A673 (cell line): ENCODE measurements at places on chromosomes 7 and 10. TPM values are rescaled to one million over a fixed set of nuclear protein-coding genes. Genes with fewer than 3 reads are reported as not detected.

The GPR85 gene
- 0.32 TPM in 1 of 2 replicates, not detected in the other for total RNA-seq

The SYT15B gene
- total RNA-seq, result 0.21 and 0.26 TPM in 2 replicates

The ABCF2 gene
- 65.5 and 69.0 TPM in 2 replicates for total RNA-seq

The HABP2 gene
- total RNA-seq, result not detected in 2 replicates

The HMX3 gene
- 0.26 TPM in 1 of 2 replicates, not detected in the other for total RNA-seq

GRCh38 chr7:117707080-117707479 is 166.2 kb downstream of the CTTNBP2 start:
- H3K27me3 ChIP-seq, result no peaks in the 10 kb centered on the region
- H3K4me1 ChIP-seq, result no peaks in the 10 kb centered on the region
- H3K27ac ChIP-seq, result no peak overlapping the region
- H3K36me3 ChIP-seq, result no peaks in the 10 kb centered on the region
- no peak overlapping the region for H3K4me3 ChIP-seq

DNA sequence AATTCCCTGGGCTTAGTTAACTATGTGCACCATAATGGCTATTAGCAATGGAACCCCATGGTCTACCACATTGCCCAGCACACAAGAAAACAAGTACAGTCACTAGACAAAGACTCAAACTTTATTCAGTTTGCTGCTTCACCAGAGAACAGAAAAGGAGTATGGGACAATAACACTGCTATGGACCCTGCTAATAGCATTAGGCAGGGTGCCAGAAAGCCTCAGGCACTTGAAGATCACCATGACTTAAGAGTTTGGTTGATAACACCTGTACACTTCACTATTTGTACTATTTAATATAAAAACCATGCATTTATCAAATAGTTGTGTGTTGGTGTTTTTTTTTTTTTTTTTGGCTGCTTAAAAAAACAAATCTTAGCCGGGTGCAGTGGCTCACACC is 159.6 kb downstream of the KMT2E start:
- H3K4me1 ChIP-seq, result peaks cover 10% of the 10 kb centered on the region
- no peak overlapping the region for H3K27ac ChIP-seq
- H3K27me3 ChIP-seq, result no peaks in the 10 kb centered on the region
- H3K4me3 ChIP-seq, result no peak overlapping the region
- DNase-seq, result peak; percentile 26

DNA sequence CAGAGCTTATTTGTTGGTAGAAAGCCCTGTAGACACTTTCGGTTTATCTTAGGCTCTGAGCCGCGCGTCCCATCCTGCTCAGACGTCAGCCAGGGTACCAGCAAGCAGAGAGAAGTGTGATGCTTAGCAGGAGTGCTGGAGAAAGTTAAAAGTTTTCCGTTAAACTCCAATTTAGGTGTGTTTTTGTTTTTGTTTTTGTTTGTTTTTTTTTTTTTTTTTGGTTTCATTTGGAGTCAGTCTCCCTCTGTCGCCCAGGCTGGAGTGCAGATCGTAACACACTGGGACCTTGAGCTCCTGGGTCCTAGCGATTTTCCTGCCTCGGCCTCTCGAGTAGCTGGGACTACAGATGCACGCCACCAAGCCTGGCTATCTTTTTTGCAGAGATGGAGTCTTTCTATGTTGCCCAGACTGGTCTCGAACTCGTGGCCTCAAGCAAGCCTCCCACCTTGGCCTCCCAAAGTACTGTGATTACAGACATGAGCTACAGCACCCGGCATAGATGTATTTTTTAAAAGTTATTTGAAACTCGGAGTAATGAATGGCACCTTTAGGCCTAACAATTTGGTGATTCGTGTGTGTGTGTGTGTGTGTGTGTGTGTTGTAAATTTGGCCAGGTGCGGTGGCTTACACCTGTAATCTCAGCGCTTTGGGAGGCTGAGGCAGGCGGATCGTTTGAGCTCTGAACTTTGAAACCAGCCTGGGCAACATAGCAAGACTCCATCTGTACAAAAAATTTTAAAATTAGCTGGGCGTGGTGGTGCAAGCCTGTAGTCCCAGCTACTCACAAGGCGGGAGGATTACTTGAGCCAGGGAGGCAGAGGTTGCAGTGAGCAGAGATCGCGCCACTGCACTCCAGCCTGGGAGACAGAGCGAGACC is 1.3 kb upstream of the HIP1 start:
- H3K4me3 ChIP-seq, result peak overlapping the region; percentile 78
- H3K27me3 ChIP-seq, result no peaks in the 10 kb centered on the region
- peak overlapping the region; percentile 65 for H3K27ac ChIP-seq
- no peak for DNase-seq
- H3K4me1 ChIP-seq, result peaks cover 19% of the 10 kb centered on the region
- H3K36me3 ChIP-seq, result no peaks in the 10 kb centered on the region

- peaks cover 44% of the 10 kb centered on the region for H3K4me1 ChIP-seq
- no peak overlapping the region for H3K4me3 ChIP-seq
- no peak for DNase-seq
- H3K36me3 ChIP-seq, result peaks cover 37% of the 10 kb centered on the region
- peak overlapping the region; percentile 2 for H3K27ac ChIP-seq
- no peaks in the 10 kb centered on the region for H3K27me3 ChIP-seq
Measured at GRCh38 chr7:74176555-74176954, 2.4 kb downstream of the EIF4H start.

- no peaks in the 10 kb centered on the region for H3K27me3 ChIP-seq
- H3K36me3 ChIP-seq, result no peaks in the 10 kb centered on the region
- DNase-seq, result no peak
- H3K4me1 ChIP-seq, result no peaks in the 10 kb centered on the region
Measured at GRCh38 chr7:107219563-107220244, 50.9 kb downstream of the HBP1 start.

DNA sequence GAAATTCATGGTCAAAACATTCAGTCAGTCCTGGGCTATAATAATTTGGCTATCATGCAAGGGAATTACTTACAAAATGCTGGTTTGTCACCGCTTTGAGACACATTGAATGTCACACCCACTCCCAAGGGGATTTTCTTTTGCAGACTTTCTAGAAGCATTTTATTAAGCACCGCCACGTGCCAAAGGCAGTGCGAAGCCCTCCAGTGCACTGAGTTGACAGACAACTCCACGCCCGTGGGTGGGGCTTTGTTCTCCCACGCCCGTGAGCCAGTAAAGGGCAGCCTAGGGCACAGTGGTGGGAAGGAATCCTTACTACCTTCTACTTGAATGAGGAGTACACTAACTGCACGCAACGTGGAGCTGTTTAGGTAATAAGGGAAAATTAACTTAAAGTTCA is 515.8 kb downstream of the KCNMA1 start:
- H3K4me1 ChIP-seq, result no peaks in the 10 kb centered on the region
- H3K36me3 ChIP-seq, result no peaks in the 10 kb centered on the region
- no peak overlapping the region for H3K4me3 ChIP-seq

- peaks cover 14% of the 10 kb centered on the region for H3K4me1 ChIP-seq
- H3K27me3 ChIP-seq, result no peaks in the 10 kb centered on the region
- H3K4me3 ChIP-seq, result no peak overlapping the region
- no peak overlapping the region for H3K27ac ChIP-seq
- peaks cover 6% of the 10 kb centered on the region for H3K36me3 ChIP-seq
Measured at GRCh38 chr7:100467638-100468373, 3.7 kb upstream of the SPACDR start.

DNA sequence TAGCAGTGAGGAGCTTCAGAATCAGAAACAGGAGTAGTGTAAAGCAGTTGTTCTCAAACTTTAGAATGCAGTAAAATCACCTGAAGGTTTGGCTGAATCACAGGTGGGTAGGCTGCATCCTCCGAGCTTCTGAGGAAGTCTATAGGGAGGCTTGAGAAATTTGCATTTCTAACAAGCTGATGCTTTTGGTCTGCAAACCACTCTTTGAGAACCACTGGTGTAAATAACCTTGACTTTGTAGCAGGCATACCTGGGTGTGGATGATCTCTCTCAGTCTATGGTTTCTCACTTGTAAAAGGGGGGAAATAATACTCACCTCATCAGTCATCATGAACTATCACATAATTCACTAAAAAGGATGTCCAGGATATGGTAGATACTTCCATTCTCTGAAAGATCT is 118.1 kb downstream of the SRI start:
- no peak for DNase-seq
- H3K27me3 ChIP-seq, result no peaks in the 10 kb centered on the region
- no peaks in the 10 kb centered on the region for H3K36me3 ChIP-seq
- no peak overlapping the region for H3K4me3 ChIP-seq

DNA sequence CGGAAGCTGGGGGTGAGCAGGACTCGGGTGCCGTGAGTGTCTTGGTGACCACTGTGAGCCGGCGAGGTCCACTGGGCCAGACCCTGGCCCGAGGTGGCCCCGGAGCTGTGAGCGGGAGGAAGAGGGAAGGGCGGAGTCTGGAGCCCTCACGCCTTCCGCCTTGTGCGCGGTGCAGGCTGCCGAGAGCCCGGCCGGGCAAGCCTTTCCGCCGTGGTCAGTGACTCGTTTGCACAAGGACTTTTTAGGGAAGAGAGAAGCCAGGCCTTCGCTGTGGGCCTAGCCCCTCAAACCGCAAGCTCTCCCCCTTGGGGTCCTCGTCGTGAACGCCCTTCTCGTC is 40.9 kb upstream of the ZNF32 start:
- H3K27ac ChIP-seq, result no peak overlapping the region
- H3K4me3 ChIP-seq, result peak overlapping the region; percentile 47

- DNase-seq, result no peak
- H3K27me3 ChIP-seq, result no peaks in the 10 kb centered on the region
- no peak overlapping the region for H3K27ac ChIP-seq
- no peaks in the 10 kb centered on the region for H3K4me1 ChIP-seq
- H3K36me3 ChIP-seq, result no peaks in the 10 kb centered on the region
Measured at GRCh38 chr10:129771576-129771975, 192.5 kb downstream of the EBF3 start.

DNA sequence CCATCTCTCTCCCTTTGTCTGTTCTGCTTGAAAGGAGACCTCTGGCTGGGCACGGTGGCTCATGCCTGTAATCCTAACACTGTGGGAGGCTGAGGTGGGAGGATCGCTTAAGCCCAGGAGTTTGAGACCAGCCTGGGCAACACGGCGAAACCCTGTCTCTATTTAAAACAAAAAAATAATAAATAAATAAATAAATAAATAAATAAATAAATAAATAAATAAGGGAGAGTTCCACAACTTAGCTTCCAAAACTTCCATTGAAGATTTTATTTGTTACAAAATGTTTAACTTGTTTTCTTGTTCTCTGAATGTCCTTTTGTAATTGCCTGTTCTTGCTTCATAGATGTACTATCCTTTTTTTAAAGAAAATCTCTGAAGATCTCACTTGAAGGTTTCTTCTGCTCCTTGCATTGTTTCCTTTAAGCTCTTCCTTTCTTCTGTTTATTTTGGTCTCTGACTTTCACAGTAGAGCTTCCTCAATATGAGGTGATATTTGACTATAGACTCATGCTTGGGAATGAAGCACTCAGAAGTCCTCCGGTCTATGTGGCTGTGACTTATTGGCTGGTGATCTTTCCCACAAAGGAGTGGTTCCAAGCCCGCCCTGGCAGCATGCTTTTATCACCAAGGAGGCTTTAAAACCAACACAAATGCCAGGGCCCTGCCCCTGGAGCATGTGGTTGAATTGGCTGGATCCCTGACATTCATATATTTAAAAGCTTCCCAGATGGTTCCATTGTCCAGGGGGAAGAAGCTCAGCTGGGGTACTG is 18.1 kb upstream of the NPTX2 start:
- no peak overlapping the region for H3K4me3 ChIP-seq
- no peaks in the 10 kb centered on the region for H3K36me3 ChIP-seq
- no peaks in the 10 kb centered on the region for H3K4me1 ChIP-seq
- DNase-seq, result no peak
- H3K27ac ChIP-seq, result no peak overlapping the region
- H3K27me3 ChIP-seq, result peaks cover 18% of the 10 kb centered on the region

DNA sequence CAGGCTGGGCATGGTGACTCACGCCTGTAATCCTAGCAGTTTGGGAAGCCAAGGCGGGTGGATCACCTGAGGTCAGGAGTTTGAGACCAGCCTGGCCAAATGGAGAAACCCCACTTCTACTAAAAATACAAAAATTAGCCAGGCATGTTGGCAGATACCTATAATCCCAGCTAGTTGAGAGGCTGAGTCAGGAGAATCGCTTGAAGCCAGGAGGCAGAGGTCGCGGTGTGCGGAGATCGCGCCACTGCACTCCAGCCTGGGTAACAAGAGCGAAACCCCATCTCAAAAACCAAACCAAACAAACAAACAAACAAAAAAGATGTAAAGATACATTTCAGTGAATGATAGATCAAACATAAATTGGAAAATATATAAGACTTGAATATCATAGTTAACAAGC is 105.9 kb downstream of the PLPP4 start:
- no peak overlapping the region for H3K4me3 ChIP-seq
- DNase-seq, result no peak
- no peak overlapping the region for H3K27ac ChIP-seq
- no peaks in the 10 kb centered on the region for H3K36me3 ChIP-seq

DNA sequence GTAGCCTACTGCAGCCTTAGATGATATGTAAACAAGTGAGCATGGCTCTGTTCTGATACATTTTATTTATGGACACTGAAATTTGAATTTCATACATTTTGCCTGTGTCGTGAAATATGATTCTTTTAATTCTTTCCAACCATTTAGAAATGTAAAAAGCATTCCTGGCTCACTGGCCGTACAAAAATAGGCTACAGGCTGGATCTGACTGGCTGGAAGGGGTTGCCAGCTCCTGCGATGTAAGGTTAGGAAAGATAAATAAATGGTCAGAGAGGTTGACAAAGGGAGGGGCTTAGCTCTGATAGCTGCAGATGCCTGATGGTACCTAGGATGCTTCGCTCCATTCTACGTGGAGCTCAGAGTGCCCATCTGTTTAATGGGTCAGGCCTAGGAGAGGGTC is 3.4 kb downstream of the ADCYAP1R1 start:
- DNase-seq, result no peak
- no peaks in the 10 kb centered on the region for H3K36me3 ChIP-seq
- H3K4me3 ChIP-seq, result no peak overlapping the region

GRCh38 chr10:117547016-117547715 is 4.6 kb downstream of the EMX2 start:
- no peak overlapping the region for H3K27ac ChIP-seq
- no peaks in the 10 kb centered on the region for H3K36me3 ChIP-seq
- no peak overlapping the region for H3K4me3 ChIP-seq
- DNase-seq, result no peak
- peaks cover 11% of the 10 kb centered on the region for H3K4me1 ChIP-seq
- H3K27me3 ChIP-seq, result peaks cover 100% of the 10 kb centered on the region

GRCh38 chr7:42096681-42097561 is 140.1 kb downstream of the GLI3 start:
- no peaks in the 10 kb centered on the region for H3K27me3 ChIP-seq
- no peak overlapping the region for H3K4me3 ChIP-seq
- DNase-seq, result peak; percentile 56
- peak overlapping the region; percentile 79 for H3K27ac ChIP-seq

GRCh38 chr7:34723866-34724490 is 66.0 kb downstream of the NPSR1 start:
- H3K4me3 ChIP-seq, result no peak overlapping the region
- no peak overlapping the region for H3K27ac ChIP-seq
- H3K27me3 ChIP-seq, result peaks cover 4% of the 10 kb centered on the region
- no peaks in the 10 kb centered on the region for H3K36me3 ChIP-seq
- no peak for DNase-seq
